ENCODE measurements at places on chromosomes 6 and 20.

- no peak for DNase-seq
These were observed 117.4 kb upstream of the PROKR2 start for GRCh38 chr20:5434116-5434515.

DNA sequence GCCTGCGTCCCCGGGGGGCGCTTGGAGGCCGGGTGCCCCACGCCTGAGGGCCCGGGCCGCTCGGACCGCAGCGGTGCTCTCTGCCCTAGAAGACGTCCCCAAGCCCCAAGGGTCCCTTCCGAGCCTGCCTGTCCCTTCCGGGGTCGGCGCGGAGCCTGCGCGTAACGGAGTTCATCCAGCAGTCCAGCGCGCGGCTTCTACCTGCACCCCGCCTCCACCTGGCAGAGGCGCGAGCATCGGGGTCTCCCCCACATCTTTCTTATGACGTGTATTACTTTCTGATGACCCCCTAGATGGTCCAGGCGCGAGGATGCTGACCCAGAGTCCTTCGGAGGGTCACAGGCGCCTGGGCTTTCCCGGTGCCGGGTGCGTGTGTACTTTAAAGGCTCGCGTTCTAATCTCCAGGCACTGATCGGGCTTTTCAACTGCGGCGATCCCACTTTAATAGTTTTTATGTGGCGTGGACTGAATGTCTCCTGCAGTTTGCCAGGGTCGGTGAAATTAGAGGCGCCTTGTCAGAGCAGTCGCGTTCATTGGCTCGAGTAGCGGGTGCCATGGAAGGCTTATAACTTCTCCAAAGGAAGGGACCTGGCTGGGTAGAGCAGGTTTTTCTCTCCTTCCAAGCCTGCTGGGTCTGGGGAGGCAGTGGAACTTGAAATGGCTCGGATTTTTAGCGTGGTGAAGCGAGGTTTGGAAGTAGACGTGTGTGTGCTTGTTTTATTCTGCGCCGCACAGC, 912 bp downstream of the EYA4 start:
- DNase-seq, result no peak

DNA sequence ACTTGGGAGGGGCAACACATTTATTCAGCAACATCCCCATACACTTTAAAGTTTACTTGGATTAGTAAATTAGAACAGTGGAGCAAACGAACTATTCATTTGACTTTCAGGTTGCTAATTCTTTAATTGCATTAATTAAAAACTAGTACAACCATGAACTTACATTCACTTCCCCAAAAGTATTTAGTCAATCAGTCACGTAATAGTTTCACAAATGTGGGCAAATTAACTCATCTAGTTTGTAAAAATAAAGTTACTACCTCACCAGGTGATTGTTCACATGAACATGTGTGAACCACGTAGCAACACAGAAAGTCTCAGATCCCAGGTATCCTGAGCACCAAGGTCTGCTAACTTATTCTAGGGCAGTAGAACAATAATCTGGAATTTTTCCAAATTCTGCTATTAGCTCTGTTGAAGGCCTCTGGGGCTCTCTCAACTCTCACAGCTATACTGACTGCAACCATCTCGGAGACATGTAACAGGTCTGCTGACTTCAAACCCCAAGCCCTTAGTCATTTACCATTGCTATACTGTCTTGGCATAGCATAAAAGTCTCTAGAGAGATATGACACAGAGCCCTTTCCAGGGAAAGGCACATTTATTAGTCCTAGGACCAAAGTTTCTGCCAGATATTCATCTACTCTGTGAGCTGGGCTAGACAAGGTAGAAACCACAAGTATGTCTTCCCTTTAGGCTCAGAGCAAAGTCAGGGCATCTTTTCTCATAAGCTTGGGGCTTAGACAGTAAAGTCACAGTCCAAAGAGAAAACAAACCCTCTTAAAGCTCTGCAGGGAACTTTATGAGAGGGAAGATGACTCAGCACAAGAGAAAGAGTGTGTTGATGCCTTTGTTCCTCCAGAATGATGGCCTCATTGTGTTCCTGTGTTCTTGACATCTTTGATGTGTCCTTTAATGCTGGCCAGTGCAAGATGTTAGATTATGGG, 50.9 kb upstream of the CCDC28A start:
- DNase-seq, result no peak

DNA sequence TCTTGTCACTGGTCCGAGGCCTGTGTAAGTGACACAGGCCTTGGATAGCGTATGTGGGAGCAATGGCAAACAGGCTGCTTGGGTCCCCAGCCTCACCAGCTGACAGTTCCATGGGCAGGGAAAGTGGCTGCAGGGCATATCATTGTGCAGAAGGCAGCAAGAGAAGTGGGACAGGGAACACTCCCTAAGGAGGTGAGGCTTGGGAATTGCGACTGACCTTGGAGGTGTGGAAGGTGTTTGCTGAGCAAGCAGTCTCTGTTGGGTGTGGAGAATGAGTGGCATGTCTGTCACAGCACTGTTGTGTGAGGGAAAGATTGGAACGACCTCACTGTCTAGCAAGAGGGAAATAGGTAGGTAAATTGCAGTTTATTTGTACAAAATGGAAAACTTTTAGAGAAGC, 16.8 kb downstream of the POFUT1 start:
- DNase-seq, result no peak

- DNase-seq, result no peak
These were observed 4.7 kb upstream of the AKAP7 start for GRCh38 chr6:131130554-131130940.

- DNase-seq, result no peak
These were observed 22.2 kb downstream of the RREB1 start for GRCh38 chr6:7129784-7130569.

- DNase-seq, result no peak
These were observed 140.9 kb downstream of the THBS2 start for GRCh38 chr6:169112483-169113320.

DNA sequence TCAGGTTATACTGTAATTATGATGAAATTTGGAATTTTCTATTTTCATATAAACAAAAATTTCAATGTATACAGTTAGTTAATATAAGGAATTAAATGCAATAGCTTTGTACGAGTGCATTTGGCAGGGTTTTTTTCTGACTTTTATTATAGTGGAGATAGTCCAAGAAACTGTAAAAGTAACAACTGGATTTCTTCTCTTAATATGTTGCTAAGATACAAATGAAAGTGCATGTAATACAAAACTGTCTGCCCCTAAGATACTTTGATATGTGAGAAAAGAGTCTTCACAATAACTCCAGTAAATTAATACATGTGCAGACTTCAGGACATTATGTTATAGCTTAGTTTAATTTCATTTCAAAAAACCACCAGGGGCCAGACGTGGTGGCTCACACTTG, 721.4 kb downstream of the CBLN4 start:
- DNase-seq, result no peak

- no peak for DNase-seq
These were observed 42.7 kb downstream of the RIMS1 start for GRCh38 chr6:71929047-71929446.

GRCh38 chr6:14084388-14084787, 33.2 kb upstream of the CD83 start:
- no peak for DNase-seq

- DNase-seq, result no peak
These were observed 194.6 kb downstream of the ZDHHC14 start for GRCh38 chr6:157575436-157576145.

GRCh38 chr20:63500902-63501817, 2.3 kb upstream of the EEF1A2 start:
- no peak for DNase-seq

- DNase-seq, result no peak
These were observed 40.0 kb upstream of the CD2AP start for GRCh38 chr6:47437592-47437991.

DNA sequence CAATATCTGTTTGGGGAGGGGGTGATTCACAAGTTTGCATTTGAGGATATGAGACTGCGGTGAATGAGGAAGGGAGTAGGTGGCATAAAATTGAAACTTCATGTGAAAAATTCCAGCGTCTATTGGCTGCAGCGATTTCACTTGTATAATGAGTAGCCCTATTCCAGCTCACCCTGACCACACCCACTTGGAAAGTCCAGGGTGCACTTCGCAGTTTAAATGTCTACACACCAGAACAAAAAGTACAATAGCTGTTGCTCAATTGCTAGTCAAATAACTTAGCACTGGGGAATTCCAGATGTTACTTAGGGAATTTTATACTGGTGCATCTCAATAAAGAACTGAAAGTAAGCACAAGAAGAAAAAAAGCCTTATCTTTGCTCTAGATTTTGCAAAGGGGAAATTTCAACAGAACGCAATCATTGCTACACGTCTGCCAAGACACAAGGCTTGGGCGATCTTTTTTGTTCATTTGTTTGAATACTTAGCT, 6.3 kb downstream of the TNFAIP3 start:
- peak; percentile 71 for DNase-seq

- DNase-seq, result no peak
These were observed 831.6 kb downstream of the C6orf118 start for GRCh38 chr6:164477790-164478189.

- DNase-seq, result no peak
These were observed 62.2 kb downstream of the ARFGEF2 start for GRCh38 chr20:48983423-48984400.

GRCh38 chr6:80793411-80793810, 686.9 kb downstream of the BCKDHB start:
- no peak for DNase-seq

DNA sequence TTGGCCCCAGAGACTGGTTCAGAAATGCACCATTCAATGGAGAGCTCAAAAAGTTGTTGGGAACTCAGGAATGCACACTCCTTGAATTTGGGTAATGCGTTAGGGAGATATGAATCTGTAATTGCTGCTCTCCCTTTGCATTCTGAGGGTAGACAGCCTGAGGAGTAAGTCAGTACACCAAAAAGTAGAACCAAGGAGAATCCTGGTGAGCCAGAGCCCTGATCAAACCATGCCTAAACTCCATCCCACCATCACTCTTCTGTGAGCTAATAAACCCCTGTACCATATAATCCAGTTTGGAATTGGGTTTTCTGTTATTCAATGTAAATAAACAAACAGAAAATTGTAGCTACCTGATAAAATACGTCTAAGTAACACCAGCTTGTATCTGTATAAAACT, 90.2 kb downstream of the KIF16B start:
- no peak for DNase-seq

GRCh38 chr6:41791305-41791704, 3.8 kb downstream of the TOMM6 start:
- no peak for DNase-seq

DNA sequence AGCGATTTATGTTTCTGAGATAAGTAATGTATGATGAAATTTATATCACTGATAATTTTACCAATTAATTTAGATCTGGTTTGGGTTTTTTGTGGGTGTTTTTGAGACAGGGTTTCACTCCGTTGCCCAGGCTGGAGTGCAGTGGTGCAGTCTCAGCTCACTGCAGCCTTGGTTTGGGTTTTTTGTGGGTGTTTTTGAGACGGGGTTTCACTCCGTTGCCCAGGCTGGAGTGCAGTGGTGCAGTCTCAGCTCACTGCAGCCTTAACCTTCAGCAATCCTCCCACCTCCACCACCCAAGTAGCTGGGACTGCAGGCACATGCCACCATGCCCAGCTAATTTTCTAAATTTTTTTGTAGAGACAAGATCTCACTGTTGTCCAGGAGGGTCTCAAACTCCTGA, 13.0 kb downstream of the MRS2 start:
- DNase-seq, result no peak

GRCh38 chr20:9233804-9234203, 164.9 kb downstream of the PLCB4 start:
- no peak for DNase-seq

DNA sequence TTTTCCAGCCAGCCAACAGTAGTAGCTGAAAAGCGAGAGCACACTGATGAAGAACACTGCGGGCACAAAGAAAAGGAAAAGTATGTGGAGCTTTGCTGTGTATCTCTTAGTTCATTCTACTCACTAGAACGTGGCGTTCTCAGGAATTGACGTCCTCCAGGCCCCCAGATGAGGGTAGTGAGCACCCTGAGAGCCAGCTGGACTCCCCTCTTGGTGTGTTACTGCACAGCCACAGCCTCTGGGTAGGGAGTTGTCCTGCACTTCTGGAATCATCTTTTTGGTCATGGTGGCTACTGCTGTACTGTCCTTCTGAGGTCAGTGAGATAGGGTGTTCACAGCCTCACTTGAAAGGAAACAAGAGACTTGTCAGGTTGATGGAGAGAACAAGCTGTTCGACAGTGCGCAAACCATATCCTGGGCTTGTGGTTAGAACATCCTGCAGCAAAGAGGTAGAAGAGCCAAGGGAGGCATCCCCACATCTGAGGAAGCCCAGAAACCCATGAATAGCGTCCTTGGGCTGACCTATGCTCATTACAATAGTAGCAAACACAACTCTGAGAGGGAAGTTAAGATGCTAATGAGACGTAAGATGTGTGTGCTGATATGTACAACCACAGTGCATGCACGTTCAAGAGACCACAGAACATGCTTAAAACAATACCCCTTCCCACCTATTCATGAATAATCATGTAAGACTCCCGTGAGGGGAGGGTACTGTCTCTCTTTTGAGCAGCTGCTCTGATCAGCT, 14.6 kb upstream of the HLA-F start:
- no peak for DNase-seq

DNA sequence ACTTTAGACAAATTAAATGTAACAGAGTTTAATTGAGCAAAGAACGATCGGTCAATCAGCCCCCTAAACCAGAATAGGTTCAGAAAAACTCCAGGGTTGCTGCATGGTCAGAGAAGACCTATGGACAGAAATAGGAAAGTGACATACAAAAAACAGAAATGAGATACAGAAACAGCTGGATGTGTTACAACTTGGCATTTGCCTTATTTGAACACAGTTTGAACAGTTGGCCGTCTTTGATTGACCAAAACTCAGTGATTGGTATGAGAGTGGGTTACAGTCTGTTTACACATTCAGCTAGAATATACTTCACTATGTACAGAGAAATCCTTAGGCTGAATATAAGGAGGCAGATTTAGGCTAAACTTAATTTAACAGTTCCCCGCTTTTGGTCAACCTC, 19.9 kb downstream of the SRSF6 start:
- DNase-seq, result no peak

DNA sequence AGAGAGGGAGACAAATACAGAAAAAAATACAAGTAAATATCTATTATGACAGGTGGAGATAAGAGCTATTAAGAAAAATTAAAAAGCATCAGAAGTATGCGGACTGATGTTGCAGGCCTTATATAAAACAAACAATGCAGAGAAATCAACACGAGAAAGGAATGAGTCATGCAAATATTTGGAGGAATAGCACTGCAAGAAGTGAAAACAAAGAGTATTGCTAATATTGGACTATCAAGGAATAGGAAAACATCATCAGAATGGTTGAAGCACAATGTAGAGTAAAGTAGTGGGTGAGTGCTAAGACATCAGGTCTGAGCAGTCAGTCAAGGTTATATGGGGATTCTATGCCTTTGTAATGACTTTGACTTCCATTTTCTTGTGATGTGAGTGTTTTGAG, 657.5 kb upstream of the GJE1 start:
- DNase-seq, result no peak

GRCh38 chr6:95578106-95578410, 723 bp downstream of the MANEA start:
- DNase-seq, result no peak

GRCh38 chr6:22610127-22610526, 40.8 kb downstream of the HDGFL1 start:
- no peak for DNase-seq

- no peak for DNase-seq
These were observed 111.1 kb downstream of the AGPAT4 start for GRCh38 chr6:161162722-161163121.

Measured in stimulated activated CD8-positive, alpha-beta memory T cell treated with anti-CD3 and anti-CD28 coated beads, Interleukin-4, amount 100 ng/mL, for 4 hours (primary cell).